ENCODE measurements at places on chromosomes 2 and 18.

- no peak for DNase-seq
These were observed 61.2 kb upstream of the B3GNT7 start for GRCh38 chr2:231334179-231334930.

GRCh38 chr2:57177176-57177575 lies 869.4 kb upstream of the VRK2 start:
- no peak for DNase-seq

GRCh38 chr2:219707496-219708285 lies 80.3 kb downstream of the SLC4A3 start:
- DNase-seq, result no peak

- no peak for DNase-seq
These were observed 488.9 kb downstream of the RNF144A start for GRCh38 chr2:7405861-7406715.

GRCh38 chr2:21067859-21068537 lies 24.1 kb upstream of the APOB start:
- no peak for DNase-seq

GRCh38 chr2:1045109-1045508 lies 94.5 kb downstream of the SNTG2 start:
- DNase-seq, result no peak
